Amygdala (tissue), 56 donors: ENCODE measurements at places on chromosomes 6 and 20.

DNA sequence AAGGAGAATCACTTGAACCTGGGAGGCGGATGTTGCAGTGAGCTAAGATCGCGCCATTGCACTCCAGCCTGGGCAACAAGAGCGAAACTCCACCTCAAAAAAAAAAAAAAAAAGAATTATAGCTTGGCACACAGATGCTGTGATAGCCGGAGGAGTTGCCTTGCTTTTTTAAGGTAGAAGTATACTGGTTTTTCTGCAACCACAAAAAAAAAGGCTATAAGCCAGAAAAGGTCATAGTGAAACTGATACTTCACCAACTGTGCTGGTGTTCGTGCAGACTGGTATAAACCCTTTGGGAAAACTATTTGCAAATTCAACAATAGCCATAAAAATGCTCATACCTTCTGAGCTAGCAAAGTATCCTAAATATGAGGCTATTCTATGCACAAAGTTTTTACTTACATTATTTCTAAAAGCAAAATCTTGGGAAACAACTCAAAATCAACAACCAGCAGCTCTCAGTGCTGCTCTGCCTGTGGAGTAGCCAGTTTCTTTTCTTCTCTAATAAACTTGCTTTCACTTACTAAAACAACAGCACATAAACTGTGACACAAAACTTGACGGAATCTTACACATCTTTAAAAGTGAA is 44.0 kb downstream of the B4GALT5 start:
- DNase-seq, result no peak

DNA sequence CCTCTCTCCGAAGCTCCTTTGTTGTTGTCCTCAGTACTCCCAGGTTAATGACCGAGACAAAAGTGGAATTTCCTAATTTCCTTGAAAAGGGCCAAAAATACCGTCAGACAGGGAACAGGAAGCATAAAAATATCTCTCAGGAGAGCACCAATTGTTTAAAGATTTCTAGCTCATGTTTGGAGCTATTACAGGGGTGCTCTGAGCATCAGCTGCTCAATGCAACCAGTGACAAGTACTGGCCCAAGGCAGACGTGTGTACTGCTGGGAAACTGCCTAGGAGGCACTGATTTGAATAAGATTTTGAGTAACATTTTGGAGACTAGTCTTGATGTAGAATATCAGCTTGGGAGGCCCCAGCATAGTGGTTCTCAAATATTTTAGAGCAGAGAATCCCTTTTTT is 17.3 kb downstream of the LAMA4 start:
- no peak for DNase-seq

DNA sequence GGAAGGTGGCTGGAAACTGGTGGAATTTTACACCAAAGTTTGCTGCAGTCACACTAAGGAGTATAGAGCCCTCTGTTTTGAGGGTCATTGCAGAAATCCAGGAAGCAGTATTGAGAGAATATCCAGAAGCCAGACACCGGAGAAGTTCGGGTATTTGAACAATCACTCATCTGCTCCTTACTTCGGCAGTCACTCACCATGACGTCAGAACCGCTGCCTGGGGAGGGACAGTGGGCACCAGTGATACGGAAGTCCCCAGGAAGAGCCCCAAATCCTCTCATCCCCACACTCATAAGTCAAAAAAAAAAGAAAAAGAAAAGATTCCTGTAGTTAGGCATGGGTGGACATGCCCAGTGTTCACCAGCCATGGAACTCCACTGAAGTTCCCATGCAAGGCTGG is 4.0 kb downstream of the LY6G5C start:
- no peak for DNase-seq

GRCh38 chr20:59937150-59937549 is 3.0 kb downstream of the PPP1R3D start:
- DNase-seq, result no peak

- DNase-seq, result no peak
These were observed 107.9 kb downstream of the SYCP2 start for GRCh38 chr20:59825563-59825920.

DNA sequence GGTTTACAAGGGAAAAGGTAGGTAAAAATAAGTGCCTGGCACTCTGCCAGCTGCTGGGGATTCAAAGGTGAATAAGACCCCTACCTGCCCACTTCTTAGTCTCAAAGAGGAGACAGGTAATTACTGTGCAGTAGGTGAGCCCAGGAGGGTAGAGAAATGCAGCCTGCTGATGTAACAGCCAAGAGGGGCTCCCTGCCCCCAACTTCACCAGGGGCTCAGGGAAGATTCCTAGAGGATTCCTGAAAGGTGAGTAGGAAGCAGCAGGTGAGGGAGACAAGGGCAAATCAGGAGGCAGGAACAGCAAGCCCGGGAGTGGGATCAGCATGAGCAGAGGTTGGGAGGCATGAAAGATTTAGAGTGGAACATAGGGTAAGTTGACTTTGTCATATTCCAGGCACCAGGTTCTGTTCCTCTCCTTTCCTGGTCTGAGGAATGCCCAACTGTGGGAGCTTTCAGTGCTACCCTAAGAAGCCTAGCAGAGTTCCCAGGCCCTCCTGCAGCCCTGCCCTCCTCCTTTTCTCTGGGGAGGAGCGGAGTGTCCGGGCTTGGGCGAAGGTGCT is 258.1 kb downstream of the LRFN2 start:
- no peak for DNase-seq

- no peak for DNase-seq
These were observed 124.5 kb downstream of the THEMIS start for GRCh38 chr6:127776320-127776719.

DNA sequence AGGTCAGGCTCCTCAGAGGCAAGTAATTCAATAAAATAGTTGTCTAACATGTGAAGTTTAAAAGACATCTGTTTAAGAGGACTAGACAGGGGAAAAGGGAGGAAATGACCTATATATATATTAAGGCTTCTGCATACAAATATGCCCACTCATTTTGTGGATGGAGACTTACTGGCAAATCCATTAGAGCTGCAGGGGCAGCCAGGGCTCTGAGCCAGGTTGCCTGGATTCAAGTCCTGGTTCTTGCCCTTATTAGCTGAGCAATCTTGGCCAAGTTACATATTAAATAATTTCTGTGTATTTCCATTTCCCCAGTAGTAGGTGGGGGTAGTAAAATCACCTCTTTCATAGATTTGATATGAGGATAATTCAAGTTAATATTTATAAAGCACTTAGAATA is 287.0 kb upstream of the RIMS1 start:
- DNase-seq, result no peak

DNA sequence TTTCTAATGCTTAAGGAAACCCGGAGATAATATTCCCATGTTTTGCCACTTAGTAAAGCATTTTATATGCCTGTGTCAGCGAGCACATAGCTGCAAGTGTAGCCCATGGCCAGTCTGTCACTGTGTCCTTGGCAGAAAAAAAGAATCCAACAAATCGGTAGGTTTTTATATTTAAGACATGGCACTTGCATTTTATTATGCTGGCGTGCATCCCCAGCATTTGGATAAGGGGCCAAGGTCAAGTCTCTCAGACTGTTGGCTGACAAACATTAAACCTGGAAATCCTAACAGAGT is 1.2 kb upstream of the ZNF184 start:
- no peak for DNase-seq

DNA sequence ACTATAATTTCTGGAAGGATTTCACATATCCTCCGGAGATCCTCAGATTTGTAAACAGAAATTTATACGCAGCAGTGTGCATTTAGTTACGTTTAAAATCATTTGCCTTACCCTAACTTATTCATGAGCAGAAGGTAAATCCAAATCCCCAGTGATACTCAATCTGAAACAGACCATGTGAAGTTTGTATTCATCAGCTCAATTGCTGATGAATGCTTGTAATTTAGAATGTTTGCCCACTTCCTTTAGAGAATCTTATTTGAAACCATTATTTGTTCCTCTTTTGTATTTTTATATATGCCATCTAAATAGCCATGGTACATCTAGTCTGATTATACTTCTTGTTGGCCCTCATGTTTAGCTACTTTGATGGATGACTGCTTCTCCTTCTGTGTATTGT is 15.4 kb downstream of the TAAR1 start:
- DNase-seq, result no peak

DNA sequence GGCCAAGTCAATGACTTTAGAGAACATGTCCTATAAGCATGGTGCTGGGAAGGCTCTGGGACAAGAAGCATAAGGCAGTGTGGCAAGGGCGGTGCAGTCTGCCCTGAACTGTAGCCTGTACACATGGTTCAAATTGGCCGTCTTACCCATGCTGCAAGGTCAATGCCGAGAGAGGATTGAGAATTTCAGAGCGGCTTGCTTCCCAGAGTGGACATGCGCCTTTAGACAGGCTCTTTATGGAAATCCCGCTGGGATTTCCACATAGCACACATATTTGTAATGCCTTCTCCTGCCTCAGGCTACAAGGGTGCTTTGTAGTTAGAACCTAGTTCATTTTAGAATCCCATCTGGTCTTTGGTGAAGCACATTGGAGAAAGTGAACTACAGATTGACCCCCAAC is 36.1 kb upstream of the CEP162 start:
- DNase-seq, result no peak

DNA sequence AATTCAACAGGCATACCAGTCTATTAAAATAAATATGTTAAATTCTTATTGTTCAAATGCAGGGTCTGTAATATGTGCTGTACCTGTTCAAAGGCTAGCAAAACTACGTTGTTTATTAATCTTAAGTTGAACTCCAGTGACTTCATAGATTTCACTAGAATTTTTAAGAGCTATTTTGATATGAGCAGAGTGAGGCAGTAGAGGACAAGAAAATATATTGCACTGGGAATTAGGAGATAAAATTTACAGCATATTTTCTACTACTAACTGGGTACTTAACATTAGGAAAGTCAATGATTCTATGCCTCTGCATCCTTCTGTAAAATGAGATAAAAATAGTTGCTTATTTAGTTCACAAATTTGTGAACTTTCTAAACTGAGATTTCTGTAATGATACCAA is 162.2 kb upstream of the BMP5 start:
- no peak for DNase-seq

- no peak for DNase-seq
These were observed 28.5 kb downstream of the BCL2L1 start for GRCh38 chr20:31693987-31694661.

DNA sequence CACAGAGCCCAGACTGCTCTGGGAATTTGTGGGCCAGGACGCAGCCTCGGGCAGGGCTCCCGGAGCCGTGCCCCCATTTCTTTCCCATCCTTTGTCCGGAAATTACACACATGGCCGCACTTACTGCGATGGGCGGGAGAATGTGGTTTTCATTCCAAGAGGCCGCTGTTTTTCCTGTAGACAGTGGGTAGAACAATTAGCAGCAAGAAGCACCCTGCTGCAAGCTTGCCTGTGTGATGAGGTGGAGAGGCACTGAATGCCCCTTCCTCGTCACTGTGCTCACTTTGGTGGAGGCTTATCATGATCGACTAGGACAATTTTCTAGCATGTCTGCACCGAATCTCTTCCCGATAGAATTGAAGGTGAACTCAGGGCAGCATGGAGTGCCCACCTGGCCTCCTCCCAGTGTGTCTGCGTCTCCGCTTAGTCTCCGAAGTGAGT is 102.8 kb downstream of the DACT2 start:
- DNase-seq, result peak; percentile 47

GRCh38 chr6:165698868-165699267 is 35.8 kb upstream of the PDE10A start:
- DNase-seq, result no peak

DNA sequence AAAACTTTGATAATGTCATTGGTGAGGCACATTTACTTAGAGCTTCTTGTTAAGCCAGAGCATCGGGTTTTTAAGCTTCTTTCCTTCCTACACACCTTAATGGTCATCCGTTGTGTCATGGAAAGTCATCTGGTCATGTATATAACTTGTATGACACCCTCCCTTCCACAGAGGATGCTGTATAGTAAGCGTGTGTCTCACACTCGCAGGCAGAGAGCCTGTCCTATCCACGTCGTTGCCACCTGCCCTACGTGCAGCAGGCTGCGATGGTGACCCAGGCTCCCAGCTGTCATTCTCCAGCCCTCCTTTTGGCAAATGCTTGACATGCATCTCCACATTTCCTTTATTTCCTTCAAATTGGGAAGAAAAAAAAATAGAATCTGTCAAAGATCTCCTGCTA is 85.6 kb downstream of the MYB start:
- no peak for DNase-seq

DNA sequence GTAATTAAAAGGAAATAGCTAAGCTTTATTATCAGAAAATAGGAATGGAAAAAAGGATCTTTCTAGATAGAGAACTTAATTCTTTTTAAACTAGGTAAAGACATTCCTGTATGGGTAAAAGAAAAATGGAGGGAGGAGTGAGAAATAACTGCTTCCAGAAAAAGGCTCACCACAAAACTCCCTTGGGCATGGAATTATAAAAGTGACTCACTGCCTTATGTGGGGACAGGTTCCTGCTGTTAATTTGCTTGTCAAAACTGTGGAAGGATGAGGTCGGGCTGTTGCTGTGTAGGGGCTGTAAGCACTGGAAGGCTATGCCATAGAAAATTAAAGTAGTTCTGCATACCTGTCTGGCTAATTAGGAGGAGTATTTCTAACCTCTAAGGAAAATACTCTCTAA is 158.7 kb downstream of the UBE3D start:
- no peak for DNase-seq

- DNase-seq, result no peak
These were observed 88.7 kb upstream of the FRMD1 start for GRCh38 chr6:168167431-168168315.

- no peak for DNase-seq
These were observed 27.2 kb downstream of the ARID1B start for GRCh38 chr6:156804402-156804801.

GRCh38 chr20:10982692-10983091 is 308.9 kb upstream of the JAG1 start:
- DNase-seq, result no peak

GRCh38 chr20:11018668-11019170 is 344.9 kb upstream of the JAG1 start:
- no peak for DNase-seq

DNA sequence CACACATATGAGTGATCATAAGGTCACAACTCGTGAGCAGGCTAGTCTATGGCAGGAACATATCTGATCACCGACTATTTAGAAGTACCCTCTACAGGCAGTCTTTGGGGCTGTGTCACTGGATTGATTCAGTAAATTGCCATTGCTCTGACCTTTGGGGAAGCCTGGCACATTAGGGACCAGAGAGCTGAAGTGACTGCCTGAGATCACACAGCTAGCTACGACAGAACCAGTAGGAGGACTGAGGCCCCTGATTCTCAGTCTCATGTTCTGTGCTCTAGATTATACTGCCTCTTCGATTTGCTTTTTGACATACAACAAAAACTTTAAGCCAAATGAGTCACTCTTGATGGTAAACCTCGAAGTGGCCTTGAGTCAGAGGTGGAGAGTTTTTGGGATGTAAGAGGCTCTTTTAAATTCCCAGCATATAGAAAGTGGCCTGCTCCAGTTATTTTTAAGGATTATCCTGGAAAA is 247.5 kb upstream of the SUPT3H start:
- DNase-seq, result no peak

- DNase-seq, result no peak
These were observed 59.8 kb upstream of the DEK start for GRCh38 chr6:18323935-18324705.

- no peak for DNase-seq
These were observed 30.7 kb downstream of the ASIP start for GRCh38 chr20:34271956-34272355.
